ENCODE measurements at places on chromosomes 2 and 18.

GRCh38 chr2:15271941-15272542 is 289.1 kb downstream of the NBAS start:
- no peak for DNase-seq

DNA sequence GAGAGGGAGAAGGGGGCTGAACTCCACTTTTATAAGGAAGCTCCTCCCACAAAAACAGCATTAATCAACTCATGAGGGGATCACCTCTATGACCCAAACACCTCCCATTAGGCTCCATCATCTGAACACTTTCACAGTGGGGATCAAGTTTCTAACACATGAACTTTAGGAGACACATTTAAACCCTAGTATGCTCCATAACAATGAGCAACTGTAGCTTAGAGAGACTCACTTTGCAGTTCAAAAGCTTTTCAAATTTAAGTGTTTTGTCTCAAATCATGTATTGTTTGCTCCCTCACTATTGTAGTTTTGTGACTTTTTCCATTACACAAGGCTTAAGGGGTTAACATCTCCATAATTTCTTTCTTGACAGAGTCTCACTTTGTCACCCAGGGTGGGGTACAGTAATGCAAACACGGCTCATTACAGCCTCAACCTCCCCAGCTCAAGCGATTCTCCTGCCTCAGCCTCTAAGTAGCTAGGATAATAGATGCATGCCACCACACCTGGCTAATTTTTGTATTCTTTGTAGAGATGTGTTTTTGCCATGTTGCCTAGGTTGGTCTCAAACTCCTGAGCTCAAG is 352.7 kb upstream of the CDH20 start:
- no peak for DNase-seq

GRCh38 chr2:232329716-232330067 is 48.9 kb upstream of the ALPP start:
- DNase-seq: no peak

GRCh38 chr18:10023853-10024570 is 110.2 kb downstream of the VAPA start:
- DNase-seq: no peak

GRCh38 chr2:60945341-60945740 is 64.0 kb downstream of the REL start:
- peak; percentile 85 for DNase-seq

GRCh38 chr2:24122366-24123194 is 554 bp downstream of the PFN4 start:
- DNase-seq: no peak

- no peak for DNase-seq
Observed at GRCh38 chr2:233853883-233854240, 473 bp downstream of the HJURP start.

GRCh38 chr2:144479138-144479537 is 40.8 kb downstream of the ZEB2 start:
- no peak for DNase-seq

DNA sequence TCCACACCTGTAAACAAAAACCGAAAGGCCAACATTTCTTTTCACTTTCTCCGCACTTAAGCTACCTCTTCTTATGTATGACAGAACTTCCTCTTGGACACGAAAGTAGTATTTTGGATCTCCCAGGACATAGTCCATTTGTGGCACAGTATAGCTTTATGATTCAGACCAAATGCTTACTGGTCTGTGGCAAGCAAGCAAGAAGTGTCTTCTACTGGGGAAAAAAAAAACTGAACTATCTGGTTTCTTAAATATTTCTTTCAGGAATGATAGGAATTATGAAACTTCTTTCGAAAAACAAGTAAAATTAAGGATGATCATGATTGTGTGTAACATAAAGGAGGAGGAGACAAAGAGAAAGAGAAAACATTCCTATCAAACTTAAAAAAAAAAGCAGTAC is 33.6 kb downstream of the SRBD1 start:
- DNase-seq: no peak

GRCh38 chr2:78984386-78984785 is 41.1 kb upstream of the REG3G start:
- DNase-seq: no peak

- DNase-seq: no peak
Observed at GRCh38 chr2:205612636-205613035, 69.7 kb upstream of the NRP2 start.

DNA sequence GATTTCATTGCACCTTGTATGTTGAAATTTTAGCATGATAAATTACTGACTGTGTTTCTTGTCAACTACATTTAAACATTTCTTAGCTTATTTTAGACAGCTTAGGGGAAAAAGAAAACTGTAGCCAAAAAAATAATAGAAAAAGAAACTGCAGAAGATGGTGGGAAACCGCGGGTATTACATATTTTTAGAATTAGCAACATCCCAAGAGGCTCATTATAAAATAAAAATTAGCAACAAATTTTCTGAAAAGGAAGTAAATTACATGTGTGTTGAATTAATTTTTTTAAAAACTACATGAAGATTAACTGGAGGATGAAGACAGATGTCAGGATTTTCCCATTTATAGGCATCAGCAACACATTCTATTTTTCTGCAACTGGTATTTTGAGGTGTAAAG is 4.3 kb downstream of the PELI1 start:
- no peak for DNase-seq

DNA sequence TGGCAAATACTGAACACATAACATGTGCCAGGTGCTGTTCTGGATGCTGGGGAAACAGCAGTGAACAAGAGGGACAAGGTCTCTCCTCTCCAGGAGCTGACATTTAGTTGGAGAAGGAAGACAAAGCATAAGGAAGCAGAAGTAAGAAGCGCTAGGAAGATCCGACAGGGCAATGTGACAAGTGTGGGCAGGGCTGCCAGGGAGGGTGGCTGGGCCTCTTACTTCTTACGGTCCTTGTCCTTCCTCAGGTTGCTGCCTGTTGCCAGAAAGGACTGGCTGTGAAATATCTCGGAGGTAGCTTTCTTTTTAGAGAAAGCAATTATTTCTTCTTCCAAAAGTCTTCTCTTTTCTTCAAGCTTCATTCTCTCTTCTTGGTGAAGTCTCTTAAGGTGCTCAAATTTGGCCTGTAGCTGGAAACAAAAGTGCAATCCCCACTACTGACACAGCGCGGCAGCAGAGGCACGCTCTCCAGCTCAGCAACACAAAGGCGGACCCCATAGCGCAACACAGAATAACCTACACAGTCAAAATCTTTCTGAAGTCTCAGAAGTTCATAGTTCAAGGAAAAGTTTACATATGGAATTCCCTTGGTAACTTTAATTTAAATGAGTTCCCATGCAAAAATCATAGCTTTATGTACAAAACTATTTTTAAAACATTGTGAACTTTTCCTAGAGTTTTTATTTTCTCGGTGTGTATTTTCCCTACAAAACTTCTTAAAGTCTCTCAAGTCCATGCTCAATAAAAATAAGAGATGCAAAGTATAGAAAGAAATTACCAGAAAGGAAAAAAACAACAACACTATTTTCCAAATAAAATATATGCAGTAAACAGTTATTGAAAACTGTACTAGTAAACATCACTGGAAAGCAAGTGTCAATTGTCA is 67.7 kb downstream of the SEPTIN10 start:
- peak; percentile 27 for DNase-seq

- no peak for DNase-seq
Observed at GRCh38 chr2:110220190-110220564, 7.8 kb upstream of the MTLN start.

DNA sequence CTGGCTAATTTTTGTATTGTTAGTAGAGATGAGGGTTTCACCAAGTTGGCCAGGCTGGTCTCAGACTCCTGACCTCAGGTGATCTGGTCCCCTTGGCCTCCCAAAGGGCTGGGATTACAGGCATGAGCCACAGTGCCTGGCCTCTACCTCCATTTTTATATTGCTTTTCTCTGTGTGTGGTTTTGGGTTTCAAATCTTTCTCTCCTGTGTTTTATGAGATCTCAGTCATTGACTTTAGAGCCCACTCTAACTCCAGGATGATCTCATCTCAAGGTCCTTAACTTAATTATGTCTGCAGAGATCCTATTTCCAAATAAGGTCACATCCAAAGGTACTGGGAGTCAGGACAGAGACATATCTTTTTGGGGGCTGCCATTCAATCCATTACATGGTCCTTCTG is 24.7 kb downstream of the ARL4C start:
- DNase-seq: no peak

- DNase-seq: no peak
Observed at GRCh38 chr2:71898851-71899681, 248.6 kb downstream of the CYP26B1 start.

GRCh38 chr2:557635-558301 is 119.4 kb downstream of the TMEM18 start:
- DNase-seq: no peak

GRCh38 chr2:12797815-12798214 is 81.1 kb downstream of the TRIB2 start:
- DNase-seq: no peak

DNA sequence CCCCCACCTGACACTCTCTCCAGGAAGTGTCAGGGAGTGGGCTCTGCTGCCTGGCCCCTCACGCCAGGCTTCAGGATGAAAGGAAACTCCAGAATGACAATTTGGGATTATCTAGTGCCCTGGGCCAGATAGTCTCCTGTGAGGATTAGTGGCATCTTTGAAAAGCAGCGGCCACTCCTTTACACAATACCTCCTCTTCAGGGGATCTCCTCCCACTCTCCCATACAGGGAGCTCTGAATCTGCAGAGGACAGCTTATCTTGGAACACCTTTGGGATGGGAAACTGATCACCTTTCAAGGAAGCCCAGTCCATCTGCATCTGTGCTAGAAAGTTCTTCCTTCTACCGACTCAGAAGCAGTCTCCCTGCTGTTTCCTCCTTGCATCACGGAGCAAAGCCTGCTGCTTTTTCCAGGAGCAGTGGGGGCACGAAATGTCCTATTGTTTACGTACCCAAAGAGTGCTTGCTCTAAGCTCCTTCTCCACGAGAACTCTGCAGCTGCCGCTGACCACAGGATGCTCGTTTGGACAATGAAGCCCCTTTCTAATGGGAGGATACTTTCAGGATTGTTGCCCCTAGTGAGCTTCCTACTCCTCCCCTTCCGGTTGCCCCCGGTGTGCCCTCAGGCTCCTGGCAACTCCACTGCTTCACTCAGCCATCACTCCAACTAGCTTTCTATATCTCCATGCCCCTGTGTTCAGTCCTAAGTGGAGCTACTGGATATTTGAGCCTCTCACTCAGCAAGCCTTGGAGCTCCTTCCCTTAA is 31.5 kb downstream of the SIX3 start:
- DNase-seq: no peak

DNA sequence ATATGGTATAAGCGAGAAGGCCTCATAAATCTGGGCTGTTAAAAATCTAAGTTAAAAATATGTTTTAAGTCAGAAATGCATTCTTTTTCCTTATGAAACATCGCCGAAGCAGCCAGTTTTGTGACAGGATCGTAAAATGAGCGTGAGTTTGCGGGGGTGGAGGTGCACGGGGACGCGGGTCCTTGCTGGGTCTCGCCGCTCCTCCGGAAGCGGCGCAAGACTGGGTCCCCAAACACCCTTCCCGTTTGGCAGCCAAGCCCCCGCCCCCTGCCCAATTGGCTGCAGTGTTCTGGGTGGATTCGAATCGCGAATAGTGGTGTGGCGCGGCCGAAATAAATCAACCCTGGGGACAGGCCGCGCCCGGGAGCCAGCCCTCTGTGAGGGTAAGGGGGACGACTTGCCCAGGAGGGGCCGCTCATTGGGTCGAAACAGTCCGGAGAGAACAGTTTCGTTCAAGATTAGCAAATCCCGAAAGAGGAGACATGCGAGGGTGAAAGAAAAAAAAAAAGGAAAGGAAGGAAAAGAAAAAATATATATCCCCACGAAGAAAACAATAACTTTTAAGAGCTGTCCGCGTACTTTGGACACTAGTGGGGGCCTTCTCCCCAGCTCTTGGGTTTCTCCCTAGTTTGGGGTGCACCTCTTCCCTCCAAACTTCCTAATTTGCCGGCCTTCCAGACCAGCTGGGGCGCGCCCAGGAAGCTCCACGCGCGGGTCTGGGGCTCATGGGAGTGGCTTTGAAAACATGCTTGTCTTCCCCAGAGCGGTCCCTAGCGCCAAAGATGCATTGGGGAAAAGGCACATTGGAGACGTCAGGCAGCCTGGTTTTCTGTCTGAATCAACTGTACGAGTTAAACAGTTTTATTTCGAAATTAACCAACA is 3.1 kb upstream of the GATA6 start:
- DNase-seq: no peak

- no peak for DNase-seq
Observed at GRCh38 chr2:105071379-105071778, 33.5 kb downstream of the MRPS9 start.

GRCh38 chr2:46813020-46813415 is 102.6 kb downstream of the MCFD2 start:
- DNase-seq: no peak

DNA sequence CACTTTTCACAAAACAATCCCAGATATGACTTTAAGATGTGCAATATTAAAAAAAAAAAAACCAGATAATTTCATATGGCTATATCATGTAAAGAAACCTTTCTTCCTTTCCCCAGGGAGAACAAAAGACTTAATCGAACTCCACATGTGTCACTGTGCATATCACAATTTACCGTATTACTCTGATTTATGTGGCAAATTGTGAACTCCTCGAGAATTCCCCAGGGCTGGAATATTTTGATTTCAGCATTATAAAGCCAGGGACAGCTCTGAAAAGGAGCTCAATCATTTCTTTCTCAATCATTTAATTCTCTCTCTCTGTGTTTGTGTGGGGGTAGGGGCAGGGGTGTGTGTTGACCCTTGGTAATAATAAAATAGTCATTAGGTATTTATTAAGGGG is 165.8 kb downstream of the TDRD15 start:
- DNase-seq: no peak

- DNase-seq: no peak
Observed at GRCh38 chr2:61898810-61899209, 6.7 kb upstream of the COMMD1 start.

- no peak for DNase-seq
Observed at GRCh38 chr2:45436456-45436855, 174.6 kb downstream of the SRBD1 start.

DNA sequence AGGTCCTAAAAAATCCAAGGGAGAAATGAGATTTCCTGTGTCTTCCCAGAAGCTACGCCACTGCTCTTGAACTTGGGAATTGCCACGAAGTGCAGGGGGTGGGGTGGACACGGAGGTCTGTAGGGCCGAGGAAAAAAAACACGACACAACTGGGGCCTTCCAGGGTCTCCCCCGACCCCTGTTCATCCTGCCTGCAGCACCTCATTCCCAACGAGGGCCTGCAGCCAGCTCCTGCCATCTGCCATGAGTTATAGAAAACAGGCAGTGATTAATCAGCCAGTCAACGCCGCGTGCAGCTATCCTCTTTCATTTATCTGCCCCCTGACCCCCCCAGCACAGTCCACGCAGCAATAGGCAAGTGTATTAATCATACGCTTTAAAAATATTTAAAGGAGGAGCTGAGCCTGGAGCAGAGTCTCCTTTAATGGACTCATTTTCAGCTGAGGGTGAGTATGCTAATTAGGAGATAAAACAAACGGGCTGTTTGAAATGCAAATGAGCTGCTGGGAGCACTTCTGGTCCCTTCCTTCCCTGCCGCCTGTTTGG is 209.9 kb downstream of the TFCP2L1 start:
- peak; percentile 88 for DNase-seq

- no peak for DNase-seq
Observed at GRCh38 chr2:1125217-1125616, 174.6 kb downstream of the SNTG2 start.

Data from NCI-H2171 (cell line).